SK-N-SH (cell line): ENCODE measurements at places on chromosomes 5 and 9. TPM values are rescaled to one million over a fixed set of nuclear protein-coding genes. Genes with fewer than 3 reads are reported as not detected.

- no peak for DNase-seq
Observed at GRCh38 chr5:103667068-103667467, 104.5 kb upstream of the NUDT12 start.

- DNase-seq: no peak
Observed at GRCh38 chr9:124940521-124940893, 376 bp downstream of the GOLGA1 start.

DNA sequence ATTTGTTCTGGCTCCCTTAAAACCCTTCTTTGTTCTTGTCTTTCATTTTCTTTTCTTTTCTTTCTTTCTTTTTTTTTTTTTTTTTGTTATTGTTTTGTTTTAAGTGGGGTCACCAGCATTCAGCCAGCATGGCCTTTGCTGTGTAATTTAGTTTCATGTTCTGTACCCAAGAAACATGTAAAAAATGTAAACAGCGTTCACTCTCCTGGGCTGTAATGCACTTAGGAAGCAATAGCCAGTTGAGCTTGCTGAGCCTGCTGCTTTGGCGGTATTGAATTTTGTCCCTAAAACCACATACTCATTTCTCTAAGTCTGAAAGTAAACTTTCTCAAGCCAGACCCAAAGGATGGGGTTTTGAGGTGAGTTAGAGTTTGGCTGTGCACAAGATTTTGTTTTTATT, 158.6 kb downstream of the PAPPA start:
- DNase-seq: no peak

- no peak for DNase-seq
Observed at GRCh38 chr9:95383845-95384244, 66.3 kb upstream of the FANCC start.

DNA sequence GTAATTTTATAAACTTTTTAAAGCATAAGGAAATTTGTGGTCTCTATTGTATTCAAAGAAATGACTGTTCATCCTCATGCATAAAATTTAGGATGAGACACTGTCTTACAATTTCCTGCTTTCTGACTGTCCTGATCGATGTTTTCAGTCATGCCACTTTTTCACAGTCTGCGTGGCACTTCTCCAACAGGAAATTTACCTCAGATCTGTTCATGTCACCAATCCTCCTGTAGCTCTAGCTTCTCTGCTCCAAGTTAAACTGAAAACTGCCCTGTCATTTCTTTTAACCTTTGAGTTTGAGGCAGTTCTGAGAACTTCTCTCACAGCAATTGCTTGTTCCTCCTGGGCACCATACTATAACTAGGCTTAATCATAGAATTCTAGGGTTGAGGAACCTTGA, 455.1 kb downstream of the EFNA5 start:
- no peak for DNase-seq

GRCh38 chr5:109688630-109688969, 1.1 kb upstream of the MAN2A1 start:
- DNase-seq: no peak

DNA sequence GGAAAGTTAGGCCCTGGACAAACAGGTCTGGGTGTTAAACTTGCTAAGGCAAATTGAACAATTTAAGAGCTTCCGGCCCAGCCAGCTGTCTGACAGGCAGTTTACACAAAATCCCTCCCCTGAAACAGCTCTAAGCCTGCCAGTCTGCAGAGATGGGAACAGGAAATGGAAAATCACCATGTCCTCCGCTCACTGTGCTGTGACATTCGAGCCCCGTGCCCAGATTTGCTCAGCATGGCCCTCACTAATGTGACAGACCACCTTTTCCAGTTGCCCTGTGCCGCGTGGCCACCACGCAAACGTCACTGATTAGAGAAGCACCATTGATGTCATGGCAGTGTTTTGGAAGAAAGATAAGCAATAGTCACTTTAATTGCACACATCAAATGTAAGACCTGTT, 41.0 kb downstream of the CCNJL start:
- DNase-seq: peak; percentile 54

- DNase-seq: no peak
Observed at GRCh38 chr5:103410172-103410571, 151.6 kb downstream of the MACIR start.

- no peak for DNase-seq
Observed at GRCh38 chr5:155631116-155631515, 617.6 kb downstream of the KIF4B start.

DNA sequence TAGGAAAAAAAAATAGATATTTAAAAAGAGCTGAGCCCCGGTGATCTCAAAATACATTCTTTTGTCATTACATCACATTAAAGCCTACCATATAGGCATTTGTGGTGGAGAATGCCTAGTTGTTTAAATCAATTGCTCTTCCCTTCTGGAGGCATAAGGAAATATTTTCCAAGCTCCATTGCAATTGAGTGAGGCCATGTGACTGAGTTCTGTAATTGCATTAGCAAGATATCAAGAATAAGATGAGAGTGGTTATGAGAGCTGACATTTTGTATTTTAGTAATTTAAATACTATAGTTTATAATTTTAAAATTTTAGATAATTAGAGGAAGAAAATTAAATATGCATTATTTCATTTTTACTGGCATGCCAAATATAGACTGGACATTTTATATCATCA, 1195.9 kb downstream of the DTWD2 start:
- no peak for DNase-seq

GRCh38 chr5:132037353-132037752, 23.1 kb upstream of the IL3 start:
- no peak for DNase-seq

GRCh38 chr5:170993476-170993875, 131.7 kb downstream of the RANBP17 start:
- no peak for DNase-seq

- DNase-seq: no peak
Observed at GRCh38 chr9:97873425-97873824, 20.4 kb downstream of the FOXE1 start.

DNA sequence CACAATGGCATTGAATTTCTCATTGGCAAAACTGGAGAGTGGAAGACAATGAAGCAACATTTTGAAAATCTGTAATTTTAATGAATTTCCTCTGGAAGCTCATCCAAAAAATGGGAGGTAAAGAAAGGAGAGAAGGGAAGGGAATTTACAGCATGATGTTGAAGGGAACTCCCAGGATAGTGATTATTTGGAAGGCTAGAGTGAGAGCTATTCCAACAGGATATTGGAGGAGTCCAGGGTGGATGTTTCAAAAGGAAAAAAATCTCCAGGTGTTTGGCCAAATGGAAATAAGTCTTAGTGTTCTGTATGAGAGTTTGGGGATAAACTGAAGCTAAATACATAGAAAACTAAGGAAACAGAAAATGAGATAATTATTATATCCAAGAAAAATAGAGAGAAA, 106.2 kb downstream of the IZUMO3 start:
- no peak for DNase-seq

DNA sequence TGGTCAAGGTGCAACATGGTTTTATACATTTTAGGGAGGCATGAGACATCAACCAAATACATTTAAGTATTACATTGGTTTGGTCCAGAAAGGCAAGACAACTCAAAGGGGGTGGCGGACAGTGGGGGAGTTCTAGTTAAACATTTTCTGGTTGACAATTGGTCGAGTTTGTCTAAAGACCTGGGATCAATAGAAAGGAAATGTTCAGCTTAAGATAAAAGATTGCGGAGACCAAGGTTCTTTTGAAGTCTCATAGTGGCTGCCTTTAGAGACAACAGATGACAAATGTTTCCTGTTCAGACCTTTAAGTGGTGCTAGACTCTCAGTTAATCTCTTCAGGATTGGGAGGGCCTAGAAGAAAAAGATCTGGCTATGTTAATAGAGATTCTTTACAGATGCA, 47.7 kb upstream of the TTC39B start:
- DNase-seq: no peak

DNA sequence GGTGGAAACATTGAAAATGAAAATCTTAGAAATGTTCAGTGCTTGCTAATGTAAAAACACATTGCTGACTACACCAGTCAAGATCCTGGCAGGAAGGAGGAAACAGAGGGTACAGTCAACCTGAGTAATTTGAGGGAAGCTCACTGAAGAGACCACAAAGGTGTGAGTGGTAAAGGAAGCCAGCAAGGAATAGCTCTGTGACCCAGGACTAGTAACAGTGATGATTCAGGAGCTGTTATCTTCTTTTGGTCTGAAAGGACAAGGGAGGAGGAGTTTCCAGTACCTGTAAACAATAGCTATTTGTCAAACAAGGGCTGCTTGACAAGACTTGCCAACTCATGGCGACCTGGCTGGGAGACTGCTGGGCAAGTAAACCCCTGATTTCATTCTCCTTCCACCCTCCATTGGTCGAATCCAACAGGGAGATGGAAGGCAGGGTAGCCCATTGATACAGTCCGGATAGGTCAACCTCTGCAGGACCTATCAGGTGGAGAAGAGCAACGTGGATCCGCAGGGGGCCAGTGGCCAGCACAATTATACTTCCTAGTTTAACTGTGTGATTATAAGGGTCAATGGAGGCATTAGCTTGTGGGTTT, 68.1 kb downstream of the MAMDC2 start:
- DNase-seq: no peak

GRCh38 chr9:37936376-37936775, 32.4 kb upstream of the SLC25A51 start:
- DNase-seq: no peak

- no peak for DNase-seq
Observed at GRCh38 chr5:160516696-160517530, 95.3 kb downstream of the PTTG1 start.

GRCh38 chr5:102561894-102562760, 63.3 kb upstream of the SLCO6A1 start:
- DNase-seq: no peak

GRCh38 chr9:14354201-14354600, 40.3 kb upstream of the NFIB start:
- DNase-seq: peak; percentile 9

GRCh38 chr9:1005043-1005667, 28.7 kb downstream of the DMRT3 start:
- DNase-seq: peak; percentile 24

DNA sequence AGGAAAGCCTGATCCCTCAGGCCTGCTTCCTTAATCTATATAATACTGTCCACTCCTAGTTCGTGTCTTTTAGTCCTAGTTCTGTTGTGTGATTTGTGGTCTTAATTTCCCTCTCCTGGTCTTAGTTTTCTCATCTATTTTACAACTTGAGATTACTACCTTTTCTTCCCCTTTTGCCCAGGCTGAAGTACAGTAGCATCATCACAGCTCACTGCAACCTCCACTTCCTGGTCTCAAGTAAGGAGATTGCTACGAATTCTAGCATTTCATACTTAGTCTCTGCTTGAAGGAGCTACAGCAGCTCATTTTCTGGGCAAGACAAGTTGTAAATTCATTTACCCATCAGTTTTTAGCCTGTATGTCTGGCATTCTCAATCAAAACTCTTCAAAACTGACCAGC, 5.5 kb downstream of the TRIM32 start:
- no peak for DNase-seq

DNA sequence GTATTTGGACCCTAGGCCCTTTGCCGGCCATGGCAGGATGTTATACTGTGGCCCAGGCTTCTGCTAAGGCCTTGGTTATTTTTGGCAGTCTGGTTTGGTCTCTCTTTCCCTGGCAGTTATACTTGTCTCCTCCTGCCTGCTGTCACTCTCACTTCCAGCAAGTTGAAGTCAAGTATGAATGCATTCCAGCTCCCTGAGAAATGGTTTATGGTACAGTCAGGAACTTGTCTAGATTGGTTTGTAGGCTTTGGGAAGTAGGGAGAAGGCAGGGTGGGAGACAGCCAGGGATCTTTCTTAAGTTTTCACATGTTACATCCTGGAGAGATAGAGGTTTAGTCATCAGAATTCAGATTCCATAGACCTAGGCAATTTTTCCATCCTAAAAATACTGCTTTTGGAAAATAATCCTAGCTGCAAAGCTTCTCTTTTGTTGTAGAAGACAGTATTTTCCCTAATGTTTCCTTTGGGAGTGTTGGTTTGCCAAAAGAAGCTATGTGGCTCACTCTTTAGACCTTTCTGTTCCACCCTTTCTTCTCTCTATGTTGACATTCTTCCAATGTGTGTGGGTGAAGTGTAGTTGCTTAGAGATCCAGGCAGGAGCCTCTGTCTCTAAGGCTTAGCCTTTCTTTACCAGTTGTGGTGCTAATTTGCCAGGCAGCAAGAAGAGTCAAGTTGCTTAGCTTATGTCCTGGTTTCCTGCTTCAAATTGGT, 2.5 kb upstream of the KDM3B start:
- DNase-seq: no peak

- no peak for DNase-seq
Observed at GRCh38 chr9:113919871-113920270, 43.8 kb downstream of the ZNF618 start.

GRCh38 chr9:34628656-34629490, at the start of gene ARID3C:
Gene ARID3C (minus strand): TSS chr9:34629066. CDS start chr9:34628014, 1,052 bp downstream.
- peak; percentile 84 for DNase-seq

DNA sequence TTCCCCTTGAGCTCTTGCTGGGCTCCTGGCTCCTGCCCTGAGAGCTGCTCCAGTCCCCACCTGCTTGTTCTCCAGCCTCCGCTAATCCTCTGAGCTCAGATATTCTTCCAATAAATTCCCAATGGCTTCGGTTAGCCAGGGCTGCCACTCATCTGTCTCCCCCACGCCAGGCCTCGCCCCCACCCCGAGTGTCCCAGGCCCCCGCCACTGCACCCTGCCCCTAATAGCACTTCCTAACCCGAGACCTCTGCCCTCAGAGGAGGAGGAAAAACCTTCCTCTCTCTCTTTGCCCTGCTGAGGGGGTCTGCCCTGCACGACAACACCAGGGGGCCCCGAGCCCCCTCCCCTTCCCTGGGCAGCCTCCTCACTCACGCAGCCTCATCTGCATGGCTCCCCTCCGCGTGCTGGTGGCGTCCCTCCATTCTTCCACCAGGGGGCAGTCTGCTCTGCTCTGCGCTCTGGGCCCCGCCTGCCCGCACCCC, 5.4 kb upstream of the LCN15 start:
- peak; percentile 96 for DNase-seq

DNA sequence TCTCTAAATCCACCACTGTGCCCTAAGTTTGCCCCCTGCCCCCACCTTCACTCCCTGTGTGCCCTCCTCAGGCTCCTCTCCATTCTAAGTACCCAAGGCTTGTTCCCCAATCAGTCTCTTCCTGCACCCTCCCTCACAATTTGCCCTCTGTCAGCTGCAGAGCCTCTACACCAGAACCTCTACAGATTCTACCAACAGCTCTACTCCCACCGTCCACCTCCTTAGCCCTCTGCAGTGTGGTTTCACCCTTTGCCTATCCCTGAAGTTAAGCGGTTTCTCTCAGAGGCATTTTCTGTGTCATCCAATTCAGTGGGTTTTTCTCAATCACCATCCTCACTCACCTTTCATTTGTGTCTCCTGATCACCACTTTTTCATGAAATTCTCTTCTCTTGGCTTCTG, 13.2 kb upstream of the ERAP2 start:
- DNase-seq: no peak

GRCh38 chr5:168670881-168671575, 91.9 kb upstream of the PANK3 start:
- no peak for DNase-seq

GRCh38 chr9:113633782-113634595, 170.5 kb downstream of the RGS3 start:
- DNase-seq: no peak

GRCh38 chr9:128651798-128652197, 4.8 kb downstream of the DYNC2I2 start:
- no peak for DNase-seq

CD72 gene
- polyA plus RNA-seq: 2.5 and 2.7 TPM in 2 replicates

GMCL2 gene
- not detected in 2 replicates for polyA plus RNA-seq

CARTPT gene
- polyA plus RNA-seq: not detected in 2 replicates

SOX30 gene
- polyA plus RNA-seq: 0.10 and 0.13 TPM in 2 replicates

CDH12 gene
- not detected in 2 replicates for polyA plus RNA-seq

MYOZ3 gene
- polyA plus RNA-seq: 0.26 and 0.41 TPM in 2 replicates

OLFM1 gene
- 13.3 and 15.9 TPM in 2 replicates for polyA plus RNA-seq

LCN1 gene
- polyA plus RNA-seq: not detected in 2 replicates

IPPK gene
- 16.5 and 20.2 TPM in 2 replicates for polyA plus RNA-seq

MAPK9 gene
- polyA plus RNA-seq: 23.9 and 26.2 TPM in 2 replicates

CER1 gene
- polyA plus RNA-seq: not detected in 2 replicates

FBXO38 gene
- 15.3 and 15.5 TPM in 2 replicates for polyA plus RNA-seq

SLC2A8 gene
- polyA plus RNA-seq: 15.1 and 18.7 TPM in 2 replicates

CDC20B gene
- 0.03 TPM in 2 replicates for polyA plus RNA-seq

MYMK gene
- polyA plus RNA-seq: not detected in 2 replicates
